ENCODE measurements at places on chromosomes 11 and 22.
A peak's percentile ranks its signal among the peaks of the same experiment; 100 is the strongest.

DNA sequence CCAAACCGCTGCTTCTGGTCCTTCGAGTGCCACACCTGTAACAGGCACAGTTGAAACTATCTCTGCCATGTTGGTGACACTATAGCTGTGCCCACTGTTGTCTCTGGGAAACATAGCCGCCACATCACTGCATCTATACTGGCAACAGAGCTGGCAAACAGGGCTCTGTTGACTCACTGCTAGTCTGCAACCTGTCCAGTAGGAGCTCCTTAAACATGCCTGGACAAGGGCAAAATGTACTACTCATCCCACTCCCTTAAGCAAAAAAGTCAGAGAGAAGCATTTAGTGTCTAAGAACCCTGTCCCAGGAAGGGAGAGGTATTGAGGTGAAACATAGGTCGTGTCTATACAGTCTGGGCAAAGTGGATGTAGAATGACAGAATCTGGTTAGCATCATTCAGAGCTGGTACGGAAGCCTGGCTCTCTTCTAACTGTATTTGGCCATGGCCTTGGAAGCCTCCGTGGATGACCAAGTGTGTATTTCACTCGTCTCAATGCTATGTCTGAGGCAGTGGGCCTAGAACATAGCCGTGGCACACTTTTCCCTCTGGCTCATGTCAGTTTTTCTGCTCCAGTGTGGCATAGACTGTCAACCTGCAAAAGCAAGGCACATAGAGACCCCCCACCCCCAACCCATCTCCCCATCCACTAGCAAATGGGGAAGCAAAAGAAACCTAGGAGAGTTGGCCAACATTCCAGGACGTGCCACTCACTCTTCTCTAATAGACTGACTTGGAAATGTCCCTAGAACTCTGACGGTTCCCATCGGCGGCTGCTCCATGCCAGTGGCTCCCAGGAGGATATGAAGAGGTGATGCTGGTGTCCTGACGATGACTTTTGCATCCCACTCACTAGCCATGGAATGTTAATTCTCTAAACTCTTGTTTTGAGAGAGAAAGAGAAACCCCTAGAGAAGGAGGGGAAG is 21.4 kb upstream of the PISD start:
- DNase-seq = no peak

GRCh38 chr11:123214940-123215339 is 19.9 kb upstream of the CLMP start:
- DNase-seq = no peak

- DNase-seq = no peak
Measured at GRCh38 chr11:116336540-116336939, 436.2 kb downstream of the BUD13 start.

DNA sequence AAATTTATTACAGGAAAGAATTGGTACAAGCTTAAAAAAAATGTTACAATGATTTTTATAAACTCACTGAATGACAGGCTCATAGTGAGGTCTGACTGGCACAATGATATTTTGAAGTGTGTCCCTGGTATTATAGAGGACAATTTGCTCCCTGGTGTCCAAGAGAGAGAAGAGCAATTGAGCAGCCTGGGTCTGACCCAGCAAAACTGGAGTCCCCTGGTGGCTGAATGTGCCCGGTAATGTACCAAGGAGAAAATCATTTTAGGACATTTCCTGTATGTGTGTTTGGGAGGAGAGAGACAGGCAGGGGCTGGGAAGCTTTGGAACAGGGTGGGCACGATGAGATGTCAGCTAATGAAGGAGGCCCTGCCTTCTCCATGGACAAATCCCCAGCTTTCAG is 125.3 kb downstream of the APOL5 start:
- DNase-seq = no peak

GRCh38 chr11:40647295-40647694 is 812.2 kb downstream of the LRRC4C start:
- DNase-seq = no peak

GRCh38 chr11:2092956-2093412 is 46.2 kb downstream of the IGF2 start:
- DNase-seq = peak; percentile 12

DNA sequence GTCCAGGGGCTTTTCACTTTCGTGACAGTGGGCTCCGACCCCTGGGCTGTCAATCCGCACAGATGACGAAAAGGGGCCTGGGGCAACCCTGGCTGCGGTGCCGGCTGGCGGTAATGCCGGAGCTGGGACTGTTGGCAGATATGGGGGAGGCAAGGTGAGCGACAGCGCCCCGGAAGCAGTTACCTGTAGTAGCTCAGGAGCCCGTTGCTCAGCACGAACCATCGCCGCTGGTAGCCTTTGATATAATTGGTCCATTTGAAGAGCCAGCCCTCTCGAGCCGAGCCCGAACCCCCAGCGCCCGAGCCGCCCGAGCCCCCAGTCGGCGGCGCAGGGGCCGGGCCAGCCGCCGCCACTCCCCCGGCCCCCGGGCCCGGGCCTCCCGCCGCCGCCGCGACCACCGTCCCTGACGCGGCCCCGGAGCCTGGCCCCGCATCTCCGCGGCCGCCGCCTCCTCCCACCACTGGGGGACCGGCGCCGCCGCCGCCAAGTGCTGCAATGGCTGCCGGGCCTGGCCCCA is 396 bp downstream of the OSBP start:
- no peak for DNase-seq

- no peak for DNase-seq
Measured at GRCh38 chr11:73318501-73319011, 10.5 kb downstream of the ARHGEF17 start.

- DNase-seq = no peak
Measured at GRCh38 chr11:120185706-120186455, 25.0 kb upstream of the OAF start.

- no peak for DNase-seq
Measured at GRCh38 chr22:44869196-44869595, 116.8 kb downstream of the ARHGAP8 start.

Measured in NCI-H1694 treated with DMSO at 0.1 percent for 48 hours (cell line).